Activated T-helper 1 cell treated with anti-CD3 and anti-CD28 coated beads, Interleukin-2, amount 50 U/mL, for 16 hours (primary cell): ENCODE measurements at places on chromosomes 6 and 20.

DNA sequence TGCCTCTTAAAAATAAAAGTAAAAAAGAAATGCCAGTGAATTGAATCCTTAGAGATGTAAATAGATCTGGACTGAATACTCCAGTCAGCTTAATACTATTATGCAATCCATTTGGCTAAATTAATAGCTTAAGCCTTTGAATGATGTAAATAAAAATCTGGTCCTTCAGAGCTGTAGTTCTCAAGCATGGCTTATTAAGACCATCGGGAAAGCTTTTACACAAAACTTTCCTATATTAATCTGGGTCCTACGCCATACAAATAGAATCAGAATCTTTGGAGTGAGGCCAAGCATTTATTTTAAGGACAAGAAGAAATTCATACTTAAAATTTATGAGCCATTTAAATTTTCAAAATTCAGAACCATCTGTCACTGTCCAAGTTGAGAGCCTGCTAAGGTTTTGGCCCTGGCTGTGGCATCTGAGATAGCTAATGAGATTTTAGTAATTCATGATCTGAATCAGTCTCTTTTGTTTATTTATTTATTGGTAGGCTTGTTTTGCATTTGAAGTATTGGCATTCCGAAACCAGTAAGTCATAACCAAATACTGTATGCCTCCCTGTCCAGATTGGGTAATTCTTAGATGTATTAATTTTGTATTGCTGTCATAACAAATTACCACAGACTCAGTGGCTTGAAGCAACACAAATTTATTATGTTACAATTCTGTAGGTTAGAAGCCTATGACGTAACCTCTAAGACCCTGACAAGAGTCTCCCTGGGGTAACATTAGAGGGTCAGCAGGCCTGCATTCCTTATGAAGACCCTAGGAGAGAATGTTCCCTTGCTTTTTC, 228.1 kb upstream of the RAB32 start:
- DNase-seq: no peak

GRCh38 chr6:135008941-135009290, 45.7 kb downstream of the HBS1L start:
- DNase-seq: no peak

DNA sequence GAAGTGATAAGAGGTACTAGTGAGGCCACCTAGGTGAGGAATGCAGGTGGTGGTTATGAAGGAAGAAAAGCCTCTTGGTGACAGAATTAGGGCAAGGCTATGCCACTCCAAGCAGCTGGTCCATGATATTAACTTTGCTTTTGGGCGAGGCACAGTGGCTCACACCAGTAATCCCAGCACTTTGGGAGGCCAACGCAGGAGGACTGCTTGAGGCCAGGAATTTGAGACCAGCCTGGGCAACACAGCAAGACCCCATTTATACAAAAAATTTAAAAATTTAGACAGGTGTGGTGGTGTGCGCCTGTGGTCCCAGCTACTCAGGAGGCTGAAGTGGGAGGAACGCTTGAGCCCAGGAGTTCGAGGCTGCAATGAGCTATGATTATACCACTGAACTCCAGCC, 56.1 kb downstream of the SERAC1 start:
- no peak for DNase-seq

DNA sequence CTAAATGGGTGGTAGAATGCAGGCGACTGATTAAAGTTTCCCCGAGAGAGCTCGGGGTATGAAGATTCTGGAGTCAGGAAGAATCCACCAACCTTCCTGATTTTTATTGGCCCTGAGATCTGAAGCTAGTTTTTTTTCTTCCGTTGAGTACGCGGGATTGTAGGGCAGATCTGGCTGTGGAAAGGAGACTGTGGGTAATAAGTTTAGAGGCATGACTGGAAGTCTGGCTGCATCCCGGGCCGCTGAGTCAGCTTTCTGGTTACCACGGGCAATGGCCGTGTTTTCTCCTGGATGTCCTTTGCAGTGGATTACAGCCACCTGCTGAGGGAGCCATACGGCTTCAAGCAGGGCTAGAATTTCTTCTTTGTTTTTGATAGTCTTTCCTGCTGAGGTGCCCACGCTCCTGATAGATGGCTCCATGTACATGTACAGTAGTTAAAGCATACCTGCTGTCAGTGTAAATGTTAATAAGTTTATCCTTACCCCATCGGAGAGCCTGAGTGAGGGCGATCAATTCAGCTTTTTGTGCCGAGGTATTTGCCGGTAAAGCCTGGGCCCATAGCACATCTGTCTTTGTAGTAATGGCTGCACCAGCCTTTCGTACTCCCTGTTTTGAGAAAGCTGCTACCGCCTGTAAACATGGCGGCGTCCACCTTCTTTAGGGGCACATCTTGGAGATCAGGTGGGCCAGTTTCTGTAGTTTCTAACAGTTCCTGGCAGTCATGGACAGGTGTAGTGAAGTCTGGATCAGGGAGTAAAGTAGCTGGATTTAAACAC, 154.0 kb downstream of the TRIM27 start:
- no peak for DNase-seq
